ENCODE measurements at places on chromosomes 12 and 14.

- DNase-seq: no peak
Observed at GRCh38 chr12:15278816-15279658, 43.3 kb upstream of the PTPRO start.

DNA sequence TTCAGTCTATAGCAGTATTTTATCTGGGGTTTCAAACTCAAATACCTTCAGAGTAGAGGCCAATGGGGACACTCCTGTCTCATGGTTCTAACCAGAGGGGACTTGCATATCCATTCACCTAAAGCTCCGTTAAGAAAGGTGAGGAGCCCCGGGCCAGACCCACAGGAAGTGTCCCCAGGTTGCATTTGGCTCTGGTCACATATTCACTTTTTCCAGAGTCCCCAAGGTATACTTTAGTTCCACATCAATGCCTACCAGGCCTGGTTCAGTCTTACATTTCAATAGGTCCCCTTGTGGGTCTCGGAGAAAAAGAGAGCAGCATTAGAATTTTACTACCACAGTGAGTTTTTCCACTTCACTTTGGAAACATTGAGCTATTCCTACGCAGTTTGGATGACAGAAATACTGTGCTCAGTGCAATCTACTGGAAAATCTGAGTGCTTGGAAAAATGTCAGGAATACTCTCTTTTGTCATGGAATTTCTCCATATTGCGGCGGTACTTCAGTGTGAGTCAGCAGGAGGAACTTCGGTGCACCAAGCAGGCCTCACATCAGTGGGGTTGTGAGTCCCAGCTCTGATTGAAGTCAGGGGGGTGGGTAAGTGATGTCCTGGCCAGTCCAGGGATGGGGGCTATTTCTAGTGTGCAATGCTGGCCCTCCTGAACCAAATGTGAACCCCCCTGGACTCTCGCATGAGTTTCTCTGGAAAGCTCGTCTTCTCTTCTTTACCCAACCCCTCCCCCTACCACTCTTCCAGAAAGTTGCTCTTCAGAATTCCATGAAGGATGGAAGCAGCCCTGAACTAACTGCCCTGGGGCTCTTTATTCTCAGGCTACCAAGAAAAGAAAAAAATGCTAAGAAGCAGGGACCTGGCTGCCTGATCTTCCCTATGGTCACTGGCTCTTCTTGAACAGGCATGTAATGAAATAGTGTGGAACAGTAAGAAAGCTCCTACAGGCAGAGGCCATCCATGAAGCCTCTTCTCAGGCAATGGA is 184.7 kb downstream of the PRKCH start:
- no peak for DNase-seq

DNA sequence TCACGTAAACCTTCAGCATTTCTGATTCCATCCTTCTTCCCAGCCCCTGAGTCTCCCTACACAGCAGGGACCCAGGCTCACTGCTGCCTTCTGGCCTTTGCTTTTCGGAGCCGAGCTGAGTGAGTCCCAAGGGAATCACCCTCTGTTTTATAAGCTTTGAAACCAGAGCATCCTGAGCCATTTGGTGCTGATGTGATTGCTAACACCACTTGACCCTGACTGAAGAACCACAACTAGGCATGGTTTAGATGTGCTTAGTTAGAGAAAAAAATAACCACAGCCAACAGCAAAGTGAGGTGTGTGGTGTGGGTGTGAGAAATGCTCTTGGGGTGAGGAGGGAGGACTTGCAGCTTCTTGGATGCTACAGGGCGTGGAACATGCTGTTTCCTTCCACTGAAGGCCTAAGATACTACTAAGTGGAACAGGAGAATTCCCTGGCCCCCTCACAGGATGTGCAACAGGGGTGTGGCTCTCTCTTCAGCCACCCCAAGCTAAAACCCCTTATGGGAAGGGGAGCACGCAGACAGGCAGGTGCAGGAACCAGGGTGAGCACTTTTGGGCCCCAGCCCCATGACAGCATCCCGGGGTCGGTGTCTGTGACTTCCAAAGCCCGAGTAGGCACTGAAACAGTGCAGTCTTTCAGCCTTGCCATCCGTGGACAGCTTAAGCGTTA is at the start of gene TC2N:
TSS of gene TC2N (minus strand) at position 221 of the 673 bp plus-strand sequence. CDS start 53,767 bp downstream, outside the sequence.
- no peak for DNase-seq

DNA sequence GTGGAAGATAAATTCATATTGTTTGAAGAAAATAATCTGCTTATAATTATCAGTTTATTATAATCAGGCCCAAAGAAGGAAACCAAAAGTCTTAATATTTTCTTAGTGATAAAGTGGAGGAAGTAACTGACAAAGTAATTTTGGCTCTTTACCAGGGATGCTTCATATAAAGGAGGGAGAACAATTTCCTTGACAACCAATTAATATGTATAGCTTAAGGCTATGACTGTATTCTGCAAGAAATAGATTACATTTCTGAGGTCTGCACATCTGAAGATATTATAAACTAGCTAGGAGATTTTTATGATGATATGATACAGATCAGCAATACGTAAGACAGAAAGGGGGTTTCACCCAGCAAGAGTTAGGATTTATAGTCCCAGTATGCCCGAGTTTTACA is 90.8 kb downstream of the BICD1 start:
- DNase-seq: no peak

DNA sequence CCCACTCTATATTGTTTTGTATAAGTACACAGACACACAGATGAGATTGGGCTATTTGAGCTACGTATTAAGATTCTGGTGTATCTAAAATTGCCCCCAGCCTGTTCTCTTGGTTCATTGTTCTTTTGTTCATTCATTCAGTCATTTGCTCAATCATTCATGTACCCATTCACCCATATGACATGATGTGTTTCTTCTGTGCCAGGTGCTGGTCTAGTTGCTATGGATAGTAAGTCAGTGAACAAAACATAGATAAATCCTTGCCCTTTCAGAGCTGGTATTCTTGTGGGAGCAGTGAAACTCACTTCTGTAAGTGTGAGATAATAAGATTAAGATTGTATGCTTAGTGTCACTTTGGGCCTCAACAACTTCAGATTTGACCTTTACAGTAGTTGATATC is 191.3 kb downstream of the TMTC2 start:
- DNase-seq: no peak

DNA sequence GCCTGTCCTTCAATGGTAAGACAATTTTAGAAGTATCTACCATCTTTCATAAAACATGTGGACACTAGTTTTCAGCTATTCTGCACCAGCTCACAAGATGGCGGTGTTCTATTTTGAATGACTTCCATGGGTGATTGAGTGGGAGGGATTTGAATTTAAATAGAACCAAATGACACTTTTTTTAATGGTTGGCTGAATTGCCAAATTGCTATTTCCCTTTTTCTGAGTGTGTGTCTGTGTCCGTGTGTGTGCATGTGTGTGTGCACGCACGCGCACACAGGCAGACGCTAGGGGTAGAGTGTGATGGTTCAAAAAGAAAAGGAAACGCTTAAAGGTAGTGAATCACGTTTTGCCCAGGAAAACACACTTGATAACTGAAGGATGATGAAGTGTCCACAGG is 362.6 kb downstream of the DAD1 start:
- DNase-seq: peak; percentile 0

GRCh38 chr12:28108599-28108998 is 81.7 kb upstream of the CCDC91 start:
- DNase-seq: no peak

- DNase-seq: no peak
Observed at GRCh38 chr14:88045705-88046104, 40.8 kb downstream of the GPR65 start.

DNA sequence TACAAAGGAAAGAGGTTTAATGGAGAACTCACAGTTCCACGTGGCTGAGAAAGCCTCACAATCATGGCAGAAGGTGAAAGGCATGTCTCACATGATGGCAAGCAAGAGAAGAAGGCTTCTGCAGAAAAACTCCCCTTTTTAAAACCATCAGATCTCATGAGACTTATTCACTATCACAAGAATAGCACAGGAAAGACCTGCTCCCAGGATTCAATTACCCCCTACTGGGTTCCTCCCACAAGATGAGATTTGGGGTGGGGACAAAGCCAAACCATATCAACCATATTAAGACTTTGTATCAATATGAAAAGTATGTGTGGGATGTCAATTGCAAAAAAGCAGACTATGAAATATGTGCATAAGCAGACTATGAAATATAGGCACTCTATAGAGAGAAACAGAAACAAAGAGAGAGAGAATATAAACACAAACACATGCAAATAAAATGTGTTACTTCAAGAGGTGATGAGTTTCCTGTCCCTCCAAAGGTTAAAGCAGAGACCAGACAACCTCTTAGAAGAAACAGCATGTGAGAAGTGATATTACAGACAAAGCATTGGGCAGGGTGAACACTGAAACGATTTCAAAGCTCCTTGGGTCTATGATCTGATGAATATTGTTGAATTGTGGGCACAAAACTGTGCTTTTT is 151.2 kb upstream of the KRR1 start:
- DNase-seq: no peak

- DNase-seq: no peak
Observed at GRCh38 chr14:63249092-63249491, 44.8 kb downstream of the RHOJ start.

GRCh38 chr12:116896411-116896924 is 14.3 kb upstream of the FBXW8 start:
- no peak for DNase-seq

GRCh38 chr12:103785243-103786031 is 55.6 kb downstream of the NT5DC3 start:
- no peak for DNase-seq

DNA sequence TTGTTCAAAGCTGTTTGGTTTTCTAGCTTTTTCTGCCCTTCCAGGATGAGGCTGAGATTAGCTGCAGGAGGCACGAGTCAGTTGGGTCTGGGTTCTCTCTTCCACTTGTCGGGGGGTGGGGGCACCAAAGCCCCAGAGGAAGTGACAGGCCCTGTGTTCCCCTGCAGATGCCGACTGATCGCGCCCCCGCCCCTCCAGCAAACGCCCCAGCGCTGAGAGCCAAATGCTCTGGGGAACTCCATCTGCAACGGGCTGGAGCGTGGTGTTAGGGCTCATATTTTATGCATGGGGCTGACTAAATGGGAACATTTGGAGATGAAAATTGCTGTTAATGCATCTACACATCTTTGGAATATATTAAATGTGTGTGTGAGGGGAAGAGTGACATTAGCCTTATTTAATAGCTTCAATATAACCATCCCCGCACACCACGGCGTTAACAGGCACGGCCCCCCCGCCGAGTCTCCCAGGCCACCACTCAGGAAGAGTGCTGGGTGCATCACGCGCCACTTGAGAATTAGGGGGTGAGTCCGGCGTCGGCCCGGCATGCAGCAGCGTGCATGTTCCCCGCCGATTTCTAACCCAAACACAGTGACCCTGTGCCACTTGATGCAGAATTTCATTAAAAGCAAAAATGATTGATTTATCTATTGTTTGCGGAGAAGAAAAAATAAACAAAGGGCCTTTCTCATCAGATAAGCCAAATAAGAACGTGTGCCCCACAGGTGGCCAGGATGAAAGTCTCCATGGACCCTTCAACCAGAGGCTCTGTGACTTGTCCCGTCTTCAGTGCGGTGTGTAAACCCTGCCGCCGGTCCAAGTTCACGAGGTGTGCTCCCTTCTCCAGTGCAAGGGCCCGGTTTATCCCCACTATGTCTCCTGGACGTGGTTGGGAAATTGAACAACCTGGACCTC is 165.0 kb upstream of the RTL1 start:
- no peak for DNase-seq

- no peak for DNase-seq
Observed at GRCh38 chr14:69093631-69094421, 59.1 kb downstream of the DCAF5 start.

GRCh38 chr12:28172434-28173030 is 17.7 kb upstream of the CCDC91 start:
- no peak for DNase-seq

DNA sequence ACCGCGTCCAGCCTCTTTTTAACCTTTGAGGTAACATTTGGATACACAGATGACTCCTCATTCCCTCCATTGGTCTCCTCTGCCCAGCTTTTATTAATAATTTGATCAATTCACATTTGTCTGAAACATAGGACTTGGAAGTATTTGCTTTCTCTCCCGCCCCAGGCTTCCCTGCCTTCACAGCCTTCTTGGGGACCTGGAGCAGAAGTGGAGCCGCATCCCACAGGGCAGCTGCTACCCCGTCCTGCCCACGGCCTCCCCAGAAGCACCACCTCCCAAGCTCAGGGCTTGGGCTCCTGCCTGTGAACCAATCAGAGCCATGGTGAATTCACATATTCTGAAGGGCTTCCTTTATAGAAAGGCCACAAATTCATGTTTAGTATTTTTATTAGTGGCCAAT is 97.6 kb downstream of the PIWIL1 start:
- no peak for DNase-seq

DNA sequence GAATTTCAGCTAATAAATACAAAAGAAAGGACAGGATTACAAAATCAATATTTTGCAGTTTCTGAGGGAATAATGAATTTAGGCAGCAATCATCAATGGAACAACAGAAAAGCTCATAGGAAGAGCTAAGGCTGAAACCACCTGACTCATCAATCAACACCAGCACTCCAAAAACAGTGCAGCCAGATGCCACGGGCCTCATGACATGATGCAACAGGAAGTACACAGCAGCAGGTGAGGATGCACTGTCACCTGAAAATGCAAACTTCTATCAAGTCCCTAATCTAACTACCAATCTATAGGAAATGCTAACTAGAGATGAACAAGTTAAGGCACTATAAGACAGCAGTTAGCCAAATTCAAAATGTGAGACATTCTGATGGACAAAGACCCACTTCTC is 21.7 kb downstream of the GNS start:
- DNase-seq: peak; percentile 18

- no peak for DNase-seq
Observed at GRCh38 chr12:112285600-112286401, 96.4 kb downstream of the HECTD4 start.

- DNase-seq: no peak
Observed at GRCh38 chr14:104871145-104871655, 6.1 kb downstream of the CEP170B start.

- no peak for DNase-seq
Observed at GRCh38 chr12:6262211-6262610, 48.3 kb upstream of the PLEKHG6 start.

- no peak for DNase-seq
Observed at GRCh38 chr14:79961197-79961596, 250.1 kb downstream of the DIO2 start.

DNA sequence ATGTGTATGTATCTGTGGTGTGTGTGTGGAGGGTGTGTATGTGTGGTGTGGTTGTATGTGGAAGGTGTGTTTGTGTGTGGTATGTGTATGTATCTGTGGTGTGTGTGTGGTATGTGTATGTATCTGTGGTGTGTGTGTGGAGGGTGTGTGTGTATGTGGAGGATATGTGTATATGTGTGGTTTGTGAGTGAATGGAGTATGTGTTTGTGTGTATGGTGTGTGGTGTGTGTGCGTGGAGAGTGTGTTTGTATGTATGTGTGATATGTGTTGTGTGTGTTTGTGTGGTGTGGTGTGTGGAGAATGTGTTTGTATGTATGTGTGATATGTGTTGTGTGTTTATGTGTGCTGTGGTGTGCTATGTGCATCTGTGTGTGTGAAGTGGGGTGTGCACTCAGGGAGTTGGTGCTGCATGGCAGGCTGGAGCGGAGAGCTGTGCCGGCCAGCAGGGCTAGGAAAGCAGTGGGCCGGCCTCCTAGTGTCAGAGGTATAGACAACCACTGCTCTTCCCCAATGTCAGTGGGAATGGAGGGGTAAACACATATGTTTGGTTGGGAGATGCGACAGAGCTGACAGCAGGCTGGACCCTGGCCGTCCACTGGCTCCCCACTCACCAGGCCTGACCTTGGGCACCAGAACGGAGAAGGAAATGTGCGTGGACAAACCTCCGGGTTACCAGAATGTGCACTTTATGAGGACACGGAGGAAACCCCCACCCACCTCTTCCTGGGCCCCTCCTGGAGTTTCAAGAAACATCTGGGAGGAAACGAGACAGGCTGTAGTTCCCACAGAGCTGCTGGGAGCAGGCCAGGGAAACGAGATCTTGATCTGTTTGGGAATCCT is 60.7 kb downstream of the CLMN start:
- DNase-seq: no peak

- no peak for DNase-seq
Observed at GRCh38 chr12:112862636-112863290, 44.0 kb upstream of the OAS1 start.

Data from activated CD4-positive, alpha-beta T cell treated with anti-CD3 and anti-CD28 coated beads, Interleukin-2, amount 50 U/mL, for 4 hours (primary cell).